ENCODE measurements at places on chromosomes 1 and 21.

DNA sequence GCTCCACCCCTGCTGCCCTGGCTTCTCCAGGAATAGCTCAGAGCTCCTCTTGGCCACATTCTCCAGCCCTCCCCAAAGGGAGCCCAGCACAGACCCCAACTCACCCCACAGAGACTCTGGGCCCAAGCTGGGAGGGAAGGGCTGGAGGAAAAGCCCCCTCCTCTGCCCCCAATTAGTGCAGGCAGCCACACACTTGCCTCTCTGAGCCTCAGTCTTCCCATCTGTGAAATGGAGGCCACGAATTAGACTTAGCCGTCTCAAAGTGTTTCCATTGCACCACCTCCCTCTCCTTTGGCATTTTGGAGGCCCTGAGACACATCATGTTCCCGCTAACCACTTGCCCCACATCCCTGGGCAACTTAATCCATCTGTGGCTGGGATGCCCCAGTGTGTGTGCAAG, 108.0 kb downstream of the PAX7 start:
- no peak for DNase-seq

DNA sequence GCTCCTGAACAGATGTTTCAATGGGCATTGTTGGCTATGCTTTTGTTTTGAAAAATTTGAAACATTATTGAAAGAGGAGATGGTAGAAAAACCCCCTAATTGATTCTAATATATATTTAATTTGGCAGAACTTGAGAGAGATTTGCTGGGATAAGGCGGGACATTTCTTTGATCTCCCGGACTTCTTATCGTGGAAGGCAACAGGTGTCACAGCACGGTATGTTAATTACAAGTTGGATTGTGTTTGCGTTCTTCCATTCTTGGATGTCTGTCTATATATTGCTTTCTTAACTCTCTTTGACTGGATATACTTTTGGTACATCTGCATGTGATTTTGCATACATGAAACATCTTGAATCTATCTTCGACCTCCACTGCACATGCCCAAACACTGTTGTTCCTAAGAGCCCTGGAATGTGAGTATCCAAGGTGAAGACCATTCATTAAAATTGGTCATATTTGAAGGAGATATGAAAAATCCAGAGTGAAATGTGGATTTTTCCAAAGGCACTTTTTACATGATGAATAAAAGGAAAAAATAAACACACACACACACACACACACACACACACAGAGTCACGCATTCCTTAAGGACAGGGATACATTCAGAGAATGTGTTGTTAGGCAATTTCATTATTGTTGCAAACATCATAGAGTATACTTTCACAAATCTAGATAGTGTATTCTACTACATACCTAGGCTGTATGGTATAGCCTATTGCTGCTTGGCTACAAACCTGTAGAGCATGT, 81.9 kb downstream of the FGGY start:
- no peak for DNase-seq

GRCh38 chr21:45837936-45838335, 143.6 kb upstream of the COL6A1 start:
- DNase-seq: no peak

DNA sequence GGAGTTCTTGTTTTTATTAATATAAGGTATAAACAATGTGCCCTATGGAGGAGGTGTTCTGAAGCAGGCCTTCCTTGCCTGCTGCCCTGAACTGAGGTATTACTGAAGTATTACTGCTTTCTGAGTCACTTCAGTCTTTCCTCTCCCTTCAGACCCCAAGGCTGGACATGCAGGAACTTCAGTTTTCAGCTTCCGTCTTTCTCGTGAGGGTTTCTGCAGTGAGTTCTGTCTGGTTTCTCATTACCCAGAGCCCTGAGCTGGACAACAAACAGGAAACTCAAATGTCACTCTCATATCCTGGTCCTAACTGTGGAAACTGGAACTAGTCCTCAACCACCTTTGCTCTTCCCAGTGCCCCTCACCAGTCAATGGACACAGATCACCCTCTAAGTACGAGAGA, 46.8 kb downstream of the ELAVL4 start:
- no peak for DNase-seq
